GM06990 (cell line): ENCODE measurements at places on chromosomes 3 and 15.

DNA sequence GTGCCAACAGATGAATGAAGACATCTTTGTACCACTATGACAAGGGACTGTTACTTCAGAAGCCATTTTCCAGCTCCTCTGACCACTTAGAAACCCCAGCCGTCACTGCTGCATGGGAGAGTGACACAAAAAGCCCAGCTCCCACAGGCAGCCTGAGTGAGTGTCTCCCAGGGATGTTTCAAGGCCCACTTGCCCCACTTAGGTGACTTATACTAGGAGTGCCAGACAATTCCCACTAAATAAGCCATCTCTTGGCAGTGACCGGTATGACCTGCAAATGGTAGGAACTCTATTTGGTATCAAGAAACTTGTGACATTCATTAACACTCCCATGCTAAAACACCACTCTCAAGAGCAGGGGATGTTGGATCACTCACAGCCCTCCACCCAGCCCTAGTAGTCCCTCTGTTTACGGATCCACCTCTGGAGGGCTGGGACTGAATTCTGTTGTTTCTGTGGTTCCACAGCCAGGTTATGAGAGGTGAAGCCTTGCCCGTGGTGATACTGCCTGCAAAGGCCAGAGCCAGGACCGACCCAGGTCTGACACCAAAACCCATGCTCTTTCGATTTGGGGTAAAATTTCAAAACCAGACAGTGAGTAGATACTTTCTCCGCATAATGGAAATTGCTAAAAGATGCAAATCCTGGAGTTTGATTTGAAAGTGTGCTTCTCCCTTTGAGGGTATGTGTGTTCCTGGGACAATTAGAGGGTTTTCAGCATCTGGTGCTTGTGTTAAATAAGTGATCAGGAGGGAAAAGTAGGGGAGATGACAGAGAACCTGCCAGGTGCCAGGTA, 14.5 kb downstream of the RBP1 start:
- DNase-seq, result no peak

DNA sequence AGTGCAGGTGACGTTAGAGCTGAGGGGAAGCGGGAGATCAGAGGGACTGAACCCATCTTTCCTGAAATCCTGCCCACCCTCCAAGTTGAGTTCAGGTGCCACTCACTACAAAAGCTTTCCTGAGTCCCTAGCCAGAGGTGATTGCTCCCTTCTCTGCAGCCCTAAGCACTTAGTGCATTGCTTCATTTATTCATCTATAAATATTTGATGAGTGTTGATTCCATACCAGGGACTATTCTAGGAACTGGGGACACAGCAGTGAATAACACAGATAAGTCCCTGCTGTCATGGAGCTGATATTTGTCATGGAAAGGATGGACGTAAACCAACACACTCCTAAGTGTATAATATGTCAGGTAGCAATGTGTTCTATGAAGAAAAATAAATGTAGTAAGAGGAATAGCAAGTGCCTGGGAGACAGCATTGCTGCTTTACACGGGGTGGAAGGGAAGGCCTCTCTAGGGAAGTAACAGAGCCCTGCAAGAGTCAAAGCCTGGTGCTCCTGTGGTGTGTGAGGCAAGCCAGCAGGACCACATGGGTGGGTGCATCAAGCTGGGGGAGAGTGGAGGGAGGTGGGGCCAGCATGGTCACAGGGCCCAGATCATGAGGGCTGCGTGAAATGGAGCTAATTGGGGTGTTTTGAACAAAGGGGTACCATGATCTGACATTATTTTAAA, 18.6 kb downstream of the ALPK3 start:
- no peak for DNase-seq

DNA sequence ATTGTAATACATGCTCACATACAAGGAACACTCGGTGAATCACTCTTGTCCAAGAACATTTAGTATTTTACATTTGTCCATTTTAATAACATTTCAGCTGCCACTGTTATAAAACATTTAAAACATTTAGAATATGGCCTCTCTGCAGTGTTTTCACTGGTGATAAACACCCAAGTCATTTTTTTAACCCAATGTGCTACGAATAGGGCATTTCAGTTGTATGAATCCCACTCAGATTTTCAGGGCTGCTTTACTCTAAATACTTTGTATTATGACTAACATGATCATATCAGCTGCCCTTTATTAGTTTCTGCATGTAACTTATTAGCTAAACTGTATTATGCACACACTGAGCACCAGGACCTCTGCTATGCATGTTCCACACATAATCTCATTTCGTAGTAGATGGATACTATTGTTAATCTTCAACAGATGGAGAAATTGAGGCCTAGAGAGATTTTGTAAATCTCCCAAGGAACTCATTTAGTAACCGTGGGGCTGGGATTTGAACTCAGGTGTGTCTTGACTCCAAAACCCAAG, 148.6 kb upstream of the CDIN1 start:
- DNase-seq, result no peak

- no peak for DNase-seq
Measured at GRCh38 chr3:105979961-105980360, 111.1 kb upstream of the CBLB start.

DNA sequence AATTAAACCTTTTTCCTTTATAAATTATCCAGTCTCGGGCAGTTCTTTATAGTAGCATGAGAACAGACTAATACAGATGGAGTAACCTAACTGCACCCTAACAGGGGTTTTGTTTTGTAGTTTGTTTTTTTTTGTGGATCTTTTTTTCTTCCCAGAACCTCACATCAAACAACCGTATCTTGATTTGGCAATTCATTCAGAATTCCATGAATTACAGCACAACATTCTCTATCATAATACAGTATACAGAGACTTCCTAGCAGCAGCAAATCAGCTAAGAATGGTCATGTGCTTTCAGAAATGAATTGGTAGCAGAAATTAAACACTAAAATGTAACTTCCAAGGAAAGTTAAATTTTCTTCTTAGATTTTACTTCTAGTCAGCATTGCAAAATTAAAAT, 114.6 kb downstream of the TMCC1 start:
- DNase-seq, result no peak

DNA sequence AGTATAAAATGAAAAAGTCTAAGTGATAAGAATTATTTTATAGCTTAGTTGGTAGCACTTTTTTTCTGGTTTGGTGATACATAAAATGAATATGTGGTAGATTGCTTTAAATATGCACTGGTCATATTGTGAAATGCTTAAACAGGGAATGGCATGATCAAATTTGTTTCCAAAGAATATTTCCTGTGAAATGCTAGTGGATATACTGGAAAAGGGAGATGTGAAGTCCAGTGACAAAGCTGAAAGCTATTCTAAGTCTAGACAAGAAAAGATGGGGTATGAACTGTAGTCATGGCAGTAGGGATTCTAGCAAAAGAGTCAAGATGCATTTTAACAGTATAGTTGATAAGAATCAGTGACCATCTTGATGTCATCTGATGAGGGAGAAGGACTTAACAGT, 98.9 kb upstream of the MME start:
- no peak for DNase-seq

DNA sequence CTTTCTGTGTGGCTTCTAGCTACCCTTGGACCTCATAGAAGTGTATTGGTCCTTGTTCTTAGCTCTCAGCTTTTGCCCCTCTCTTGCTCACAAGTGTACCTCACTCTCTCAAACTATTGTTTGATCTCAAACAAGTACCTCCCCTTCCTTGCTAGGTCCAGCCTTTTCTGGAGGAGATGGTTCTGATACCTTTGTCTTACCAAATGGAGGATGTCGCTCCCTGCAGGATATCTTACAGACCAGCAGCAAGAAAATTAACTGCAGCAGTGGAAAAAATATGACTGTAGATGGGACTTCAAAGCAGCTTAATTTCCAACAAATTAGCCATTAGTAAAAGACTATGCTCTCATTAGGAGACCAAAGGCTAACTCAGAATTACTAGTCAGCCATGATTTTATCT, 388.1 kb upstream of the ROBO2 start:
- no peak for DNase-seq

GRCh38 chr3:189646853-189647542, 15.8 kb downstream of the TP63 start:
- DNase-seq, result peak; percentile 38

- no peak for DNase-seq
Measured at GRCh38 chr3:176395240-176395639, 802.0 kb downstream of the TBL1XR1 start.

GRCh38 chr15:88738796-88739195, 64.4 kb upstream of the ACAN start:
- no peak for DNase-seq

GRCh38 chr3:168364967-168365366, 269.2 kb upstream of the GOLIM4 start:
- no peak for DNase-seq

- no peak for DNase-seq
Measured at GRCh38 chr15:38647683-38648082, 83.1 kb upstream of the RASGRP1 start.

- DNase-seq, result no peak
Measured at GRCh38 chr3:175399156-175399840, 540.2 kb downstream of the NAALADL2 start.

GRCh38 chr3:132346841-132347736, 29.9 kb downstream of the ACP3 start:
- no peak for DNase-seq

- no peak for DNase-seq
Measured at GRCh38 chr3:182248349-182248880, 536.7 kb downstream of the SOX2 start.

DNA sequence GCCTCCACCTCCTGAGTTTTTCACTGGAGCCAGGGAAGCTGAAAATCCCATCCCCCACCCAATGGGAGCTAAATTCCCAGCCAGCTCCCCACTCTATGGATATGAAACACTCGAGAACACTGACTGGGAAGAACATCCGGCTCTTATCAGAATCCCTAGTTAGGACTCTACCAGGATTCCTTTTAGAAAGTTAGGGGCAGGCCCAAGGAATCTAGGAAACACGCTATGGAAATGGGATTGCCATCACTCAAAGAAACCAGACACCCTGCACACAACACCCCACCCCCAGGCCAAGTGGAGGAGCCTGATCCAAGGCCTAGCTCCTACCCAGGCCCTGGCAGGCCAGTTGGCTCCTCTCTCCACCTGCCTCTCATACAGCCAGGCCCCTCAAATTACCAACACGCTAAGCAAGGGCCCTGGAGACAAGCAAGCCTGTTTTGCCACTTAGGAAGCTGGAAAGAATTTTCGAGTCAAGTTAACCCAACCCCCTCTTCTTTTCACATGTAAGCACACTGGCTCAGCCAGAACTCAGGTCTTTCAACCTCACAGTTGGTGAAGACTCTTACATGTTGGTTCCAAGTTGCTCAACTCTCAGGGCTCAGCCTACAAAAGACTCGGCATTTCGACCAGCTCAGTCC, 75.5 kb downstream of the RBPMS2 start:
- DNase-seq, result no peak

DNA sequence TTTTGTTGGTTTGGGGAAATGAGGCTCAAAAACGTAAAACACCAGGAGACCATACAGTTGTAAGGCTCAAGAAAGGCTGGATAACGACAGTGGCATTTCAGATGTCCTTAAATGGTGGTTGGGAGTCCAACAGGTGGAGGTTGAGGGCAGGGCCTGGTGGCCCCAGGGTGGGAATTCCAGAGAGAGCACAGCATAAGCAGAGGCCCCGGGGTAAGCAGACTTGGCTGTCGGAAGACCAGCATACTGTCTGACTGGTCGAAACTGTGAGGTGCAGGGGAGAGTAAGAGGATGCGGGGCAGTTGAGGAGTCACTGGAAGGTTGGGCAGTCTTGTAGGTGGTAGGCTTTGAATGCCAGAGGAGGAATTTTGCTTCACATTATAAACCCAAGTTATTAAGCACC, 48.3 kb downstream of the SRP14 start:
- DNase-seq, result no peak

- DNase-seq, result no peak
Measured at GRCh38 chr15:77773903-77774302, 141.2 kb upstream of the LINGO1 start.

DNA sequence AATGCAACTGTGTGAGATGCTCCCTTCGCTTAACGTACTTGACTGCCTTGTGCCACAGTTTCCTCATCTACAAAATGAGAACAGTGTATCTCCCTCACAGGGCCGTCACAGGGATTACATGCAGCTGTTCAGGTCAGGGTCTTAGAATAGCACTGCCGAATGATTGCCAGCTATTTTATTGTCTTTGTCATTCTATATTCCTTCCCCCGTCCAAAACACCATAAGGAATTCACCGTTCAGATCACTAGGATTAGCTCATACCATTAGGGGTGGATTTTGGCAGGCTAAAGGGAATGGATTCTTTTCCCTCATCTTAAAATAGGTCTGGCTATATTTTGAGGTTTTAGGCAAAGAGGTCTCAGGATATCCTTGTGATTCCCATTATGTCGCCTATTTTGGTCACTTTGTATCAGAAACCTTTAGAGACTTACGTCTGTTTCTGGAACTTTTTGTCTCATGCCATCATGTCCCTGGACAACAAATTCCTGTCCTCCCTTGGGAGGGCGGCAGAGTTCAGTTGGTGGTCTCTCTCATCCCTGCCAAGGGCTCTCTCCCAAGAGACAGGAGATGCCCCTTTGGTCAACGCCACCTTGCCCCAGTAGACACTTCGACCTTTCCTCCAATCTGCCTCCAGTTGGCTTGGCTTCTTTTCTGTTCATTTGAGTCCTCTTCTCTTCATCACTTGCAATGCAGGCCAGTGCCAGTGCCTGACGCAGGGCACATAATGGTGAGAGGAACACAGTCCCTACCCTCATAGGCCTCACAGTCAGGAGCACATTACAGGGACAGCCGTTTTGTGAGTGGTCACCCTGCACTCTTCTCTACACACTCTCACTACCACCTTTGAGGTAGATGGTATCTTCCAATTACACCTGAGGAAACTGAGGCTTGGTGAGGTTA, 171.6 kb upstream of the BHLHE40 start:
- no peak for DNase-seq

DNA sequence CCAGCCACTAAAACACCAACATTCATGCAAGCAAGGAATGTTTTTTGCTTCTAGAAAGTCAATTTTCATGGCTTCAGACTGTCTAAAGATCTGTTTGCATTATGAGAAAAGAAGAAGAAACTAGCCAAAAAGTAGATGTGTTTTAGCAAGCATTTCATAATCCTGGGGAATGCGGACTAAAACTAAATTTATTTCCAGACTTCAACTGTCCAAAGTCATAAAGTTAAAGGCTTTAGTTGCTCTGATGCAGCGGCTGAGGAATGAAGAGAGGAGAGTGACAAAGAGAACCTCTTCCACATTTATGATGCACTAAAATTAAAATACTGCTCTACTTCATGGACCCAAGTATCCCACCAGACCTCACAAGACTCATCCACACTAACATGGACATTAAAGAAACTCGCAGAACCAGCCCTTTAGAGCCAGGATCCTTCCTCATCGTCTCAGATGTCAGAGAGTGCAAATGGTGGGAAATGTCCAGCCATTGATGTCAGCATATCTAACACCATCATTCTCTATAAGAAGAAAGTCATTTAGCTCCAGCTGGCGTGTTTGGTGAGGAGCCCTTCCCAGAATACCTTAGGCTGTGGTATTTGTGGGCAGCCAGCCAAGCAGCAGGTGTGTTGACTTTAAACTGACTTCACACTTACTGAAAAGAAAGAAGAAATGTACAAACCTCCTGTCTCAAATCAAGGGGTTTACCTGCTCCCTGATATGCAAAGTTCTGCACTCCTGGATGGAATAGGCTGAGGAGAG, 17.4 kb downstream of the FYCO1 start:
- no peak for DNase-seq
